ENCODE measurements at places on chromosomes 5 and 9. TPM values are rescaled to one million over a fixed set of nuclear protein-coding genes. Genes with fewer than 3 reads are reported as not detected.

The OTP gene
- not detected for total RNA-seq

The TRAF1 gene
- 7.9 TPM for total RNA-seq

The CCNJL gene
- total RNA-seq, result 1.3 TPM

The GARIN3 gene
- not detected for total RNA-seq

The ZNF618 gene
- total RNA-seq, result 26.6 TPM

The SPINK6 gene
- not detected for total RNA-seq

The SPATA31E1 gene
- not detected for total RNA-seq

The CCNI2 gene
- 8.4 TPM for total RNA-seq

The GABRA1 gene
- total RNA-seq, result not detected

The PLCXD3 gene
- 4.7 TPM for total RNA-seq

The TNC gene
- total RNA-seq, result 29.4 TPM

The ENTREP1 gene
- 10.1 TPM for total RNA-seq

The CNTNAP3B gene
- total RNA-seq, result 2.6 TPM

The PHF19 gene
- 25.9 TPM for total RNA-seq

The GRPEL2 gene
- 15.9 TPM for total RNA-seq

The ANKRD31 gene
- 0.17 TPM for total RNA-seq

The GDF9 gene
- 0.09 TPM for total RNA-seq

The IL3 gene
- not detected for total RNA-seq

The UAP1L1 gene
- total RNA-seq, result 10.5 TPM

The SH2D3C gene
- 9.1 TPM for total RNA-seq

The LECT2 gene
- total RNA-seq, result not detected

The GPSM1 gene
- 24.6 TPM for total RNA-seq

The PCDHB12 gene
- total RNA-seq, result 3.5 TPM

The GABRA6 gene
- not detected for total RNA-seq

The NTMT1 gene
- 45.1 TPM for total RNA-seq

The LHX6 gene
- 4.5 TPM for total RNA-seq

The TMEM174 gene
- not detected for total RNA-seq

The SEMA4D gene
- total RNA-seq, result 66.2 TPM

The FBP2 gene
- not detected for total RNA-seq

The PCDHGA3 gene
- total RNA-seq, result 4.0 TPM

The NACC2 gene
- total RNA-seq, result 59.6 TPM

The SHISAL2B gene
- not detected for total RNA-seq

The STKLD1 gene
- total RNA-seq, result 1.1 TPM

The RNF180 gene
- 14.8 TPM for total RNA-seq

All from mucosa of gallbladder (tissue), 1 donor.